GM23338 (cell line): ENCODE measurements at places on chromosomes 2 and 18.

DNA sequence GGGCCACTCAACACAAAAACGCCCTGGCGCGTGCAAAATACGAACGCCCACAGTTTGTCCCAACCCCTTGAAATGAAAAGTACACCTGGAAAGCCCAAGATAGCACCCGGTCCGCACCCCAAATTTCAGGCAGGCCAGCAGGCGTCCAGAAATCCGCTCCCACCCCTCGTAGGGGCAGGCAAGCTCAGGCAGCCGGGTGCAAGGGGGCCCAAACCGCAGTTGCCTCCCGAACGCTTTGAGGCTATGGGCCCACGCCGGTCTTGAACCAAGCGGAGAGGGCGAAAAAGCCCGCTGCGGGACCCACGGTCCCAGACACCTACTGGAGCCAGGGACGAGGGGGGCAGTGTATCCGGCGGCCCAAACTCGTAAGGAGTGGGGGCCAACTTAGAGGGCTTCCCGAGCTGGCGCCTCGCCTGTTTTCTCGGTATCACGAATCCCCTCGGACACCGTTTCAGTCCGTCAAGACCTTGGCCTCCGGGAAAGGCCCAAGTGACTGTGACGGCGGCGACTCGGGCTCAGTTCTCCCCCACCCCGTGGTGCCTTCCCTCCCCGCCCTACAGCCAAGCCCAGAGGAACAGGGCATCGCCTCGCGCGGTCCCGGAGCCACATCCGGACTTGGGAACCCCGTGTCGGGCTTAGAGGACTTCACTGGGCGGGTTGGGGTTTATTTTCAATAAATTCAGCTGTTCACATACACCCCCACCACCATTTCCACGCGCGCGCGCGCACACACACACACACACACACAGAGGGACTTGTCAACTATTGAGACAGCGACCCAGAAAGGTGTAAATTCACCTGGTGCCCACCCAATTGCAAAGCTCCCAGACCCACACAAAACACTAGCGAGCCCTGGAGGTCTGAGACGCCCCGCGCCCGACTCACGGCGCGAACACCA lies 6.2 kb upstream of the SATB2 start:
- DNase-seq, result peak; percentile 54

GRCh38 chr2:241798081-241798630 lies 10.8 kb upstream of the NEU4 start:
- DNase-seq, result no peak

DNA sequence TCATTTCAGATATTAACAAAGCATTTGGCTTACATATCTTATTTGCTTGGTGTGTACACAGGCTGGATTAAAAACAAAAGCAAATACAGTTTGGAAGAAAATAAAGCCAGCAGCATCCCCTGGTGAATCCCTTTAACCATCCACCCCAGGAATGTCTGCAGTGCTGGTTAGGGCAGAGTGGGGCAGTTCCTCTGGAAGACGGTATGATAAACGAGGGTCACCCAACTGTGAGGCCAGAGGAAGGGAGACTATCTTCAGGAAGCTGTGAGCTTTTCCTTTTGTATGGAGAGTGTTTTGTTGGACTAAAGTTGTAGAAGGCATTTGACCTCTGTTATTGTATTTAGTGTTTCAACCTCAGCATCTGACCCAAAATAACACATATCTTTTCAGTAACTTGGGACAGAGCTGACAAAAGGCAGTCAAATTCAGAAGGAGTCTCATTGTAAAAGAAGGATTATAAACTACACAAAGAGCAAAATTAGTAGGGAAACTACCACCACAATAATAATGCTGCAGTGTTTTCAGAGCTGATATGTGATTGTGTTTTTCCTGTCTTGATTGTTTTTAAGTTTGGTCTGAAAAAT lies 159.1 kb downstream of the FMNL2 start:
- peak; percentile 61 for DNase-seq

- no peak for DNase-seq
Observed at GRCh38 chr18:58993260-58993659, 128.6 kb downstream of the ZNF532 start.

DNA sequence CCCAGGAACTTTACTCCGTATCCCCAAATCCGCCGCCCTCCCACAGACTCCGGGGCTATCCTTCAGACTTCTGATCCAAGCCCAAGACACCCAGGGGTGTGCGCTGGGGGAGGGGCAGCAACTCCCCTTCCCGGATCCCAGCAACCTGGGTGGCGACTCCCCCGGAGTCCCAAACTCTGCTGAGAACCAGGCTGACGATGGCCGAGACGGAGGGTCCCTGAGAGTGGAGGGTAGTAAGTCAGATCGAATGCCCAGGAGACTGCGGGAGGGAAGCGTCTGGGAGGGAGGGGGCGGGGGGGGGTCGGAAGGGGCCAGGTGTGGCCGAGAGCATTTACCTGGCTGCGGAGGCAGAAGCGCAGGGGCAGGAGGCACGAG lies 7.0 kb upstream of the TNS1 start:
- DNase-seq, result no peak
